PC-9 (cell line): ENCODE measurements at places on chromosomes 2 and 18.

GRCh38 chr2:111896576-111896975 is 1.8 kb upstream of the MERTK start:
- DNase-seq, result no peak

DNA sequence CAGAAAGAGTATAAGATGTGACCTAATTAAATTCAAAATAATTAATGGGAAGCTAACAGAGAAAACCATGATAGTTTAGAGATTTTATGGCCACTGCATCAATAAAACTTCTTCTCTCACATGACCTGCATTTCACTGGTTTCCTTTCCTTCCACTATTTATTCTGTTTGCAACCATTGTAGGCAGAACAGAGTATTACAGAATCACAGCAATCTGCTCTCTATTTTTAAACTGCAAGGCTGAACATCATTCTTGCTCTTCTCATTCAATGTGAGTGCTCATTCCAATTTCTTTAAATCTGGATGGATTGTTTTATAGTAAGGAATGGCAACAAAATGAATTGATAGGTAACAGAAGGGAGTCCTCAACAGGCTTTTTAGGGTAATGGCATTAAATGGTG is 715.5 kb upstream of the RAB6C start:
- DNase-seq, result no peak

DNA sequence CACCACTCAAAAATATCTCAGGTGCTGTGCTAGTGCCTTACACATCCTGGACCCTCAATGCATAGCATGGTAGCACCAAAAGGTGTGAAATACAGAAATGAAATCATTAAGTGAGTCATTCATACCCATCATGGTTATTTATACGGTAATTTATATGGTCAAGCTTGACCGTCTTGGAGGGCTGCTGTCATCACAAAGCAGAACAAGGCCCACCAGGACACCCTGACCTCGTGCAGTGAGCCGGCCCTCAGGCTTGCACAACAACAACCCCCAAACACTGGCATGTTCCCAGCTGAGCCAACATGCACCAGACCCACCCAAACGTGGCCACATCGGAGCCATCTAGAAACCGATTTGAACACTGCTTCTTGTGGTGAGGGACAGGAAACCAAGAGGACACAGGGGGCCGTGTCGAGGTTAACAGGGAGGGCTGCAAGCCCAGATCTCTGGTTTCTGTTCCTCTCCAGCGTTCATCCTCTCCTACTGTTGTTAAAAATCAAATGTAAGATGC is 378.5 kb upstream of the ID2 start:
- DNase-seq, result no peak

DNA sequence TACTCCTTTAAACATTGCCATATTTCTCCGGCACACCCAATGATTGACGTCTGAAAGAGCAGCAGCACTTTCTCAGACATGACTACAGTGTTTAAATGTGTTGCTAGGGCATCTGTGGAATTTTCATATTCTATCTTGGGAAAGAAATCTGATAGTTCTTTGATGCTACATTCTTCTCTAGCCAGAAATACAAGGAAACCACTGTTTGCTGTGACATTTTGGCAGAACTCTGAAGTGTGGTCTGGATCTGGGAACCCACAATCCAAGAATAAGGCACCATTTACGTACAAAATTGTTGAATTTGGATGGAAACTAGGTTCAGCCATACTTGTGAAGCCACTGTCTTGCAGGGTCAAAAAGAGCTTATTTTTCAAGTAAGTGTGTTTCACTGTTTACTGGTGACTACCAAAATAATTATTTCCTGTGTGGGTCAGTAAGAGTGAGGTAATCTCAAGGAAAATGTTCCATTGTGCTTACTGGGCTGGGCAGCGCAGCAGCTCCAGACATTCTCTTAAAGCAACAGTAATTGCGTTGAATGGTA is 21.3 kb upstream of the CD28 start:
- DNase-seq, result no peak

- DNase-seq, result no peak
Observed at GRCh38 chr2:47062681-47063537, 92.2 kb downstream of the STPG4 start.

DNA sequence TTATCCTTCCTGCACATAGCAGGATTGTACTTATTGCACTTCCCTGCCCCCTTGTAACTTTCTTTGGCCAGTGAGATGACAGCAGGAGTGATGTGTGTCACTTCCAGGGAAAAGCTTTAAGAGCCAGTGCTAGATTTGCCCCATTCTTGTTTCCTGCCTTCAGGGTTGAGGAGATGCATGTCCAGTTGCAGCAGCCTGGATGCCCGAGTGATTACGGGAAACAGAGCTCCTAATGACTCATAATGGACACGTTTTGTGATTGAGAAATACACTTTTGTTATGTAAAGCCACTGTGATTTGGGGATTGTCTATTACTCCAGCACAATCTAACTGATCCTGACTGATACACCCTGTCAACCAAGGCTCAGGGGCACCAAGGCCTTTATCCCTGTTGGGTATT is 5.0 kb upstream of the TET3 start:
- peak; percentile 87 for DNase-seq

DNA sequence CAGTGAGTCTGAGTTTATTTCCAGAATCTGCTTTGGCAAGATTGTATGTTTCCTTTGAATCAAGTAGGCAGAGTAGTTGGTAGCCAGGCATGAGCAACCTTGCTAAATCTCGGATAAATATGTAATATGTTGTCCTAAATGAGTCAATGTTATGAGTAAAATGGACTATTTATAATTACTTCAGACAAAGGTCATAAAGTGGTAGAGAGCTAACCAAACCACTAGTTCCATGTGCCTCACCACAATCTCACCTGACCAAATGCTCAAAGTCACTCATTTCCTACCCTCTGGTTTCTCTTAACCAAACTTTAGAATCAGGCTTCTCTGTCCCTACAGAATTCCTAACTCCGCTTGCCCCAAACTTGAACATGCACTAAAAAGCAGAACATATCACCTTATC is 261.2 kb upstream of the FSIP2 start:
- no peak for DNase-seq
